Stimulated activated naive B cell treated with anti-CD40 and anti-IgM and Interleukin-4, amounts not matched to agents 10 μg/mL and 1 μg/mL and 100 μg/mL, for 72 hours (primary cell): ENCODE measurements at places on chromosomes 6 and 20.

GRCh38 chr6:165842281-165842936, 179.4 kb upstream of the PDE10A start:
- no peaks in the 10 kb centered on the region for H3K36me3 ChIP-seq
- no peak for DNase-seq
- H3K27ac ChIP-seq, result no peak overlapping the region
- no peak overlapping the region for H3K4me3 ChIP-seq
- no peaks in the 10 kb centered on the region for H3K4me1 ChIP-seq

GRCh38 chr6:118724211-118724610, 72.8 kb upstream of the CEP85L start:
- H3K27me3 ChIP-seq, result no peaks in the 10 kb centered on the region

GRCh38 chr20:22744341-22745193, 160.2 kb upstream of the FOXA2 start:
- H3K27me3 ChIP-seq, result no peaks in the 10 kb centered on the region
- H3K36me3 ChIP-seq, result no peaks in the 10 kb centered on the region
- no peak for DNase-seq

GRCh38 chr20:52105442-52106422, 85.8 kb downstream of the ZFP64 start:
- peaks cover 27% of the 10 kb centered on the region for H3K4me1 ChIP-seq
- H3K36me3 ChIP-seq, result peaks cover 10% of the 10 kb centered on the region
- H3K27ac ChIP-seq, result no peak overlapping the region
- DNase-seq, result no peak
- H3K4me3 ChIP-seq, result peak overlapping the region; percentile 66

GRCh38 chr6:79647741-79648140, 16.6 kb downstream of the SH3BGRL2 start:
- H3K36me3 ChIP-seq, result no peaks in the 10 kb centered on the region
- H3K27ac ChIP-seq, result no peak overlapping the region
- no peak overlapping the region for H3K4me3 ChIP-seq
- no peak for DNase-seq

DNA sequence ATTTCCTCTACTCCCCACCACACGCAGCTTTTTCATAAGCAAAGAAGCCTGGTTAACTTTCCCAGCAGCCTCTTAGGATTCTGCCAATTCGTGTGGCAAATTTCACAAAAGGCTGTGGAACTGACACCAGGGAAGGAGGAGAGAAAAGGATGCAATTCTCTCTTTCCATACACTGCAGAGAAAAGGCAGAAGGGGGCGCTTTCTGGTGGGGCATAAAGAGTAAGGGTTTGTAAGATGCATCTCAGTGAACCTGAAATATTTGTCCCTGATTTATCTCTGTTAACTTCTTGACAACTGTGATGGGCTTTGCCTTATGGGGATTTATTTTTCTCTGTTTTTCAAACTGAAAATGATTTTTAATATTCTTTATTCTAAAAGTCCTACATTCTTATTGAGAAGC, 45.5 kb upstream of the GLP1R start:
- peaks cover 66% of the 10 kb centered on the region for H3K27me3 ChIP-seq
- H3K4me3 ChIP-seq, result no peak overlapping the region
- H3K4me1 ChIP-seq, result no peaks in the 10 kb centered on the region
- DNase-seq, result no peak
- H3K36me3 ChIP-seq, result no peaks in the 10 kb centered on the region

DNA sequence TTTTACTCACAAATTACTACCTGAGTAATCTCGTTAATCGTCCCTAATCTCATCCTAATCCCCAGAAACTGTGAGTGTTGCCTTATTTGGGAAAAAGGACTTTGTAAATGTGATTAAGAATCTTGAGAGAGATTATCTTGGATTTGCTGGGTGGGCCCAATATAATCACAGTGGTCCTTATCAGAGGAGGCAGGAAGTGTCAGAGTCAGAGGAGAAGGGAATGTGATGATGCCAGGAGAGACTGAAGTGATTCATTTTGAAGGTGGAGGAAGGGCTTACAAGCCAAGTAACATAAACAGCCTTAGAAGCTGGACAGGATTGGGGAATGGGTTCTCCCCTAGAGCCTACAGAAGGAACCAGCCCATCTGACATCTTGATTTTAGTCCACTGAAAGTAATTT, 16.7 kb downstream of the RPP21 start:
- no peak overlapping the region for H3K27ac ChIP-seq
- DNase-seq, result no peak
- peaks cover 13% of the 10 kb centered on the region for H3K4me1 ChIP-seq

- no peak overlapping the region for H3K4me3 ChIP-seq
- H3K27ac ChIP-seq, result no peak overlapping the region
- H3K27me3 ChIP-seq, result peaks cover 15% of the 10 kb centered on the region
- peaks cover 4% of the 10 kb centered on the region for H3K4me1 ChIP-seq
Measured at GRCh38 chr20:32634041-32634805, 39.5 kb downstream of the C20orf203 start.

DNA sequence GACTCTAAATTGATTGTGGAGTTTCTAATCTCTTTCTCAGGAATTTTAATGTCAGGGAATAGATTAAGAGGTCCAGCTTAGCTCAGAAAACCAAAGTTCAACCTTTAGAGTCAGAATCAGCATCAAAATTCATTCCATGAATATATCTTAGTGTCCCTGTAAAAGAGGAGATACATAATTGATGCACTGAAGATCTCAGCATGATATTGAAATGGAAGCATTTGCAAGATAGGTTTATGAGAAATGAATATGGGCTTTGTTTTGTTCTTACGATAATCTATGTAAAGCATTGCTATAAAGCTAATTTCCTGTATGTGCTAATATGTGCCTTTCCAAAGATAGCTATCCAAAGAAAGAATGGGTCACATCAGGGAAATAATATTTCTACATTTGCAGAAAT, 404.5 kb upstream of the HSF2 start:
- no peaks in the 10 kb centered on the region for H3K4me1 ChIP-seq
- no peak overlapping the region for H3K27ac ChIP-seq
- H3K36me3 ChIP-seq, result no peaks in the 10 kb centered on the region
- H3K4me3 ChIP-seq, result no peak overlapping the region

DNA sequence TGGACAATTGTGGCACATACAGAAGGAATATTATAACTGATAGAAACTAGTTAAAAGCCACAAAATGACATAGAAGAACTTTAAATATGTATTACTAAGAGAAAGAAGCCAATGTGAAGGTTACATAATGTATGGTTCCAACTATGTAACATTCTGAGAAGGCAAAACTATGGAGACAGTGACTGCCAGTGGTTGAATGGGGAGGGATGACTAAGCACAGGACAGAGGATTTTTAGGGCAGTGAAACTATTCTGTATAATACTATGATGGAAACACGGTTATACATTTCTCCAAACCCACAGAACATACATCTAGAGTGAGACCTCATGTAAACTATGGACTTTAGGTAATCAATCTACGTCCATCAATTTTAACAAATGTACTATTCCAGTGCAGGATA, 22.4 kb downstream of the SYNCRIP start:
- DNase-seq, result no peak
- no peaks in the 10 kb centered on the region for H3K27me3 ChIP-seq
- no peak overlapping the region for H3K27ac ChIP-seq
- H3K36me3 ChIP-seq, result peaks cover 64% of the 10 kb centered on the region
- no peak overlapping the region for H3K4me3 ChIP-seq

DNA sequence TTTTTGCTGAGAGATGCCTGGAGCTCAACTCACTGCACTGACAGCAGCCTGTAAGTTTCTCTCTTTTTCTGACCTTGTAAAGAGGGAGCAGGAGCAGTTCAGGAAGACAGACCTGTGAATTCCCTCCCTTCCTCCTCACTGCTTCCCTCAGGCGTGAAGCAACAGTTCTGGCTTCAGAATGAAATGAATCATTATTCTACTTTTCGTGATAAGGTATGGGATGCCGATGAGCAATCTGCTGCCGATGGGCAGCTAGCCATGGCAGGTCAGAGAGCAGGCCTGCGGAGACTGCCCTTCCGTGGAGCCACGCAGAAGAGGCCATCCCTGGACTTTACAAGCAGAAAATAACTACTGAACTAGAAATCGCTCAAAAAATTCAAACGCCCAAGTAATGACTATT, 426.5 kb upstream of the RNF217 start:
- H3K27ac ChIP-seq, result no peak overlapping the region
- no peaks in the 10 kb centered on the region for H3K36me3 ChIP-seq
- DNase-seq, result no peak
- no peak overlapping the region for H3K4me3 ChIP-seq
- H3K27me3 ChIP-seq, result no peaks in the 10 kb centered on the region
- H3K4me1 ChIP-seq, result no peaks in the 10 kb centered on the region

- H3K27ac ChIP-seq, result no peak overlapping the region
- H3K36me3 ChIP-seq, result no peaks in the 10 kb centered on the region
- DNase-seq, result no peak
- H3K27me3 ChIP-seq, result no peaks in the 10 kb centered on the region
- no peak overlapping the region for H3K4me3 ChIP-seq
Measured at GRCh38 chr6:45512717-45513116, 135.0 kb upstream of the SUPT3H start.
